Neural progenitor cell (in vitro differentiated cells): ENCODE measurements at places on chromosomes 1 and 21.

- DNase-seq: no peak
These were observed 90.9 kb upstream of the PGD start for GRCh38 chr1:10308001-10308400.

- DNase-seq: peak; percentile 56
These were observed 30.5 kb downstream of the BATF3 start for GRCh38 chr1:212669102-212669501.

DNA sequence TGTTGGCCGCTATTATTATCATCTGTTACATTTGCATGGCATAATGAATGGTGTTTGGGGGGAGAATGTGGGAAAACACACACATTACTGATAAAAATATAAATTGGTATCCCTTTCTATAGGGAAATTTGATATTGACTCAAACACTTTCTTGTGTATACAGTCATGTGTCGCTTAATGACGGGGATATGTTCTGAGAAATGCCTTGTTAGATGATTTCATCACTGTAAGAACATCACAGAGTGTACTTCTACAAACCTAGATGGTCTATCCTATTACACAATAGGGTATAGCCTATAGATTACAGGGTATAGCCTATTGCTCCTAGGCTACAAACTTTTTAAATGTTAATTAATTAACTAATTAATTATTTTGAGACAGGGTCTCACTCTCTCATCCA, 67.2 kb upstream of the B3GALNT2 start:
- no peak for DNase-seq

- DNase-seq: peak; percentile 88
These were observed 683 bp upstream of the EFNA4 start for GRCh38 chr1:155062702-155063411.

DNA sequence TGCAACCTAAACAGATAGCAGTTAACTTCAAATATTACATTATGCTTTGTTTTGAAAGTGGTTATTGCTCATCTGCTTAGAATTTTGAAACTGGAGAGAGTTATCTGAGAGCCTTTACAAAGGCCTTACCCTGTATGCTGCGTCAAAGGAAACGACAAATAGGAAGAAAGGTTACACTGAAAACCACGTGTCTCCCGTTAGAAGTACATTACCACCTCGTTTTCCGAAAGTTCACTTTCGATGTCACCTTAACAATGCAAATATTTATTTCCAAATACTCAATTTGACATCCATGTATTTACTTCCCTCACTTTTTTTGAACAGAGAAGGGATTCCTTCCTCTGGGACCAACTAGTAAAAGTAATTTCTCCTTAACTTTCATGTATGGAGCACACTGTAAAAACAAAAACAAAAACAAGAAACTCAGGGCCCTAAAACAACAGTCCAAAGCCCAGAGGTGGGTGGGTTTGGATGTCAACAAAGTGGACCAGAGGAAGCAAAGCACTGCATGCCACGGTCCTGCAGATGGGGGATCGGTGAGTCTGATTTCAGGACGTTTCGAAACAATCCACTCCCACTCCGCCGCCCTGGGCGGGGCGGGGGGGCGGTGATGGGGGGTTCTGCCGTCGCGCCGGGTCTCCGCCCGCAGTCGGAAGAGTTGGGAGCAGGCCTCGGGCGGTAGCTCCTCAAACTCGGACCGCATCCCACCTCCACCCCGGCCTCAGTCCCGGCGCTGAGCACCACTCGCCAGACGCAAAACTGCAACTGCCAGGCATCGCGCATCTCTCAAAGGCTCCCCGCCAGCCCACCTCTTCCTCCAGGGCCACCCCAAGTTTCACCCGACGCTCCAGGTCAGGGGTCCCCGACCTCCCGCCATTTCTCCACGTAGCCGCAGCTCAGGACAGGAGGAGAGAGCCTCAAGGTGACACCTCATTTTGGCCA, 841 bp downstream of the ADSS2 start:
- peak; percentile 57 for DNase-seq

- no peak for DNase-seq
These were observed 207.5 kb downstream of the PCP4 start for GRCh38 chr21:40074710-40075109.

- DNase-seq: peak; percentile 56
These were observed 1.0 kb upstream of the S100A2 start for GRCh38 chr1:153566414-153567371.

DNA sequence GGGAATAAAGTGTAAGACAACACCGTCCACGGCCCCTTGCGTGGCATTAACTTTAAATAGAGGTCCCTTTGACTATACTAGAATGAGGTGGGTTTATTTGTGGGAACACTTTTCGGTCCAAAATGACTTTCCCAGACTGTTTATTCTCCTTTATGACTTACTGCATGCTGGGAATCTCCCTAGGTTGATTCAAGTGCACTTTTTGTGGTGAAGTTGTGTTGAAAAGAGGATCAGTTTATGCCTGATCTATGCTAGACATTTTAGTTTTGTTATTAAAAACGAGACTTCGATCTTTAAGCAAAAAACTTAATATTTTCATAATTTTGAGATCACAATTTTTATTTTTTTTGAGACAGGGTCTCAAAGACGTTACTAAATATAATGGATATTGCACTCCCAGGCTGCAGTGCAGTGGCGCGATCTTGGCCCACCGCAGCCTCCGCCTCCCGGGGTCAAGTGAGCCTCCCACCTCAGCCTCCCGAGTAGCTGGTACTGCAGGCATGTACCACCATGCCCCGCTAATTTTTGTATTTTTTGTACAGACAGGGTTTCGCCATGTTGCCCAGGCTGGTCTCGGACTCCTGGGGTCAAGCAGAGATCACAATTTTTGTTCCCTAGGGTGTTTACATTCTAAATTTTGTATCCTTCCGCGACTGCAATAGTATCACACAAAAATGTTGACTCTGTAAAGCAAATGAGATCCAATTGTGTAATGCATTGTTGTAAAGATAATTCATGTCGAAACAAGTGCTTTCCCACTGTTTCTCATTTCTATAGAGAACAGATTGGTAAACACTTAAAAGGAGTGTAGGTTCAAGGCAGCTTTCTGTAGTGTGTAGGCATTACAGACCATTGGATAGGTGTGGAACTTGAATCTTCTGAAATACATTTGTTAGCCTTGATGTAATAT, 1.6 kb downstream of the CDC42 start:
- no peak for DNase-seq

GRCh38 chr1:69263921-69264391, 303.8 kb upstream of the LRRC7 start:
- no peak for DNase-seq

DNA sequence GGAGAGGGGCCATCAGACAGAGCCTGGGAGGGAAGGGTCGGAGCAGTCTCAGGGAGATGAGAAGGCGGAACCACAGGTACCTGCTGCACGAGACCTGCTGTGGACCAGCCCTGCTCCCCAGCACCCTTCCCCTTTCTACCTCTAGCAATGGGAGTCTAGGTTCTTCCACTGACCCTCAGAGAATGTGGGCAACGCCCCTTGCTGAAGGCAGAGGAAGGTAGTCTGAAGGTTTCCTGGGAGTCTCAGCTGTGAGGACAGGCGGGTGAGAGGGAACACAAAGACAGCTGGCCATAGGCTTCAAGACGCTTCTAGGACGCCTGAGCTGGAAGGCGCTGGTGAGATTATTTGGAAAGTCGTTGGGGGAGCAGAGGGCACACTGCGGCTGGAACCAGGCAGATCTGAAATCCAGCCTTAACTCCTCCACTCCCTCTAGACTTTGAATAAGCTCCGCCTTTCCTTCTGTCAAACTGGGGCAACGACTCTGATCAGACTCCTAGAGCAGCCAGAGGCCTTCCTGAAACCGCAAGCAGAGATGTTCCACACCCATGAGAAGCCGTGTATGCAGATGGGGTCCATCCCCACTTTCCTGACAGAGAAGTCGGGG, 18.1 kb downstream of the SLC45A3 start:
- DNase-seq: no peak

DNA sequence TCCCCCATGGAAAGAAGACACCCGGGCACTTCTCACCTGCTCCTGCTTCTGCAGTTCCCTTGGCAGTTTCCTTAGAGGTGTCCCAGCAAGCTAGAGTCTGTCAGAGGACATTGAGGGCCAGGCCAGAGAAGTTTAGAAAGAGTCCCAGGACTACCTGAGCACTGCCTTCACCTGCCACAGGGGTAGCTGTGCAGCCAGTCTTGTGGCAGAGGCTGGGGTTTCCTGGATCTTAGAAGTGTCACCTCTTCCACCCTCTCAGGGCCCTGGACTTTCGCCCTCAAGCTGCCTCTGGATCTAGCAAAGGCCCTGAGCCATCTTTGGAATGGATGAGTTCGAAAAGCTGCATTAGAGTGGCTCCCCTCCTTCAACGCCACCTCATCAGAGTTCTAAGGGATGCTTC, 34.9 kb upstream of the BTG2 start:
- DNase-seq: no peak

DNA sequence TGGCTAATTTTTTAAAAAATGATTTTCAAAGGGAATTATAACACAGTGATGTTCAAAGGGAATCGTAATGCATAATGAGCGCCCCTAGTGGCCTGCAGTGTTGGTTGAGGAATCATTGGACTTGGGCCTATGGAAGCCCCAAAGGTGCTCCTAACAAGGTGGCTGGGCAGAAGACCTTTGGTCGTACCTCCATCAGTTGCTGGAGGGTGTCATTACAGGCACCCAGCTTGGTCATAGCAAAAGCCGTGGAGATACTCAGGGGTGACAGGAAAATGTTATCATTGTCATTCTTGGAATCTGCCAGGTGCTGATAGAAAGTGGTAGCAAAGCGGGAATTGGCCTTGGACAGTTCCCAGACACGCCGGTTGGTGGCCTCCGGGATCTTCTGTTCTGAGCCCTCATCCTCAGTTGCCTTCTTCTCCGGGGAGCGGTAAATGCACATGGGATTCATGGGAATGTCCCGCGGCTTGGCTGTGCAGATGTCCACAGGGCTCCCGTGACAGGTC, 2.7 kb downstream of the SERPINC1 start:
- DNase-seq: peak; percentile 34

DNA sequence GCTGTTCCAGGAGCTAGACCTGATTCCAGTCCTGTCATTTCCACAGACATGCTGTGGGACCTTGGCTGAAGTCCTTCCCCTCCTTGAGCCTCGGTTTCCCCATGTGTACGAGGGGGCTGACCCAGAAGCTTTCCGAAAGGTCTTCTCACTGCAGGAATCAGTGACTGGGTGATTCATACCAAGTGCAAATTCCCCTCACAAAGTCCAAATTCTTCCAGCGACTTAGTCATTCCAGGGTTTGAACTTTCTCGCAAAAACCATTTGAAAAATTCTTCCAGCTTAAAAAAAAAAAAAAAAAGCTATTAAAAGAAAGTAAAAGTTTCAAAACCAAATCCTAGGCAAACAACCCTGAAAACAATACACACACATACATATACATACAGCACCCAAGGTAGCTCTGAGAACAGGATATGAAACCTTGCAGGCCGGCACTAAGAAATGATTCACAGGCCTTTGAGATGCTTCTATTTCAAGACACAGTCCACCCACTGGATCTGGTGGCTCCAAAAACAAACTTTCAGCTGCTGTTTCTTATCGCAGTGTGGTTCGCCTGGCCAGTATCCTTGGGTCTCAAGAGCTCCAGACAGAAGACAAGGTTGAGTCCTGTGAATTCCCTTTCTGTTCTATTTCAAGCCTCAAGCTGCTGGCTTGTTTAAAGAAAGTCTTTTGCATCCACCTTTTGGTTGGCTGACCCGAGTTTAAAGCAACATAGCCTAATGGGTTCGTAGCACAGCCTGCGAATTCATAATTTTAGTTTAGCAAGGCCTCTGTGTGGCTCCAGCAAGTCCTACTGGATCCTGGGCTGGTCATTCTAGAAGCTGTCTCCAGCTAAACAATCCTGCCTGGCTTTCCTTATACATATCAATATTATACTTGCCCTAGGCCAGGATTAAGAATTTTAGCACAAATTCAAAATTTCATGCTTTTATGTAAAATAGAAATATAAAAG, 18.0 kb upstream of the ID3 start:
- DNase-seq: no peak

DNA sequence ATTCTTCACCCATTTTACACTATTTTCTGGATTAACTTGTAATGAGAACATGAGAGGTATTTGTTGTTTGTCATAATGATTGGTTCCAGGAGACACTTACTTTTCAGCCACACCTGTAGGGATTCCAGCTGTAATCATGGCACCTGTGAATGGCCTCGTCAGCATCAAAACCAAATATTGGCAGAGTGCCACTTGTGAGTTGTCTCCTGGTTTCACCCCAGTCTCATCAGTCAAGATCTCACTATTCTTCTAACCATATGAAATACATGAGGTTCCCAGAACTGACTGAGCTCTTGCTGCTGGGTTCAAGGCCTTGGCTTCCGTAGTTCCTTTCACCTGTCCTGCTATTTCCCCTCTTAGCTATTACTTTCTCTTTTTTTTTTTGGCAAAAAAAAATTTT, 246.6 kb upstream of the ADGRL2 start:
- DNase-seq: no peak

DNA sequence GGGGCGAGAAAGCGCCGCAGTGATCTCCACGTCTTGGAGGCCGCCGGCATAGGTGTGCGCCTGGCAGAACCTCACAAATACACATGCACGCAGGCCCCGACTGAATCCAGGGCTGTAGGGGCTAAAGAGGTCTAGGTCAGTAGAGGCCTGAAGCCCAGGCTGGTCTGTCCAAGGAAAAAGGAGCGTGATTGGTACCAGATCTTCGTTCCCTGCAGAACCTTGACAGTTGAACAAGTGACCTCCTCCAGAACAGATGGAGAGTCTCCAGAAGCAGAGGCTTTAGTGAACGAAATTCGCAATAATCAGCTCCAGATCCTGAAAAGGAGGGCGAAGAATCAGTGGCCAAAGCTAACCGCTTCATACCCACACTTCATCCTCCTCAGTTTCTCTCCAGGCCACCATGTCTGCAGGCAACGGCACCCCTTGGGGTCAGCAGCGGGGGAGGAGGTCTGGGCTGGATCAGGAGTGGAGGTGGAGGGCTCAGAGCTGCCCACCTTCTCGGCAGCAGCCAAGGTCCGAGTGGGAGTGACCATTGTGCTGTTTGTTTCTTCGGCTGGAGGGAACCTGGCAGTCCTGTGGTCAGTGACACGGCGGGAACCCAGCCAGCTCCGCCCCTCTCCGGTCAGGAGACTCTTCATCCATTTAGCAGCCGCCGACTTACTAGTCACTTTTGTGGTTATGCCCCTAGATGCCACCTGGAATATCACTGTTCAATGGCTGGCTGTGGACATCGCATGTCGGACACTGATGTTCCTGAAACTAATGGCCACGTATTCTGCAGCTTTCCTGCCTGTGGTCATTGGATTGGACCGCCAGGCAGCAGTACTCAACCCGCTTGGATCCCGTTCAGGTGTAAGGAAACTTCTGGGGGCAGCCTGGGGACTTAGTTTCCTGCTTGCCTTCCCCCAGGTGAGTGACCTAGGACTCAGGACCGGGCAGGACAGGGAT, 749 bp upstream of the PEX11B start:
- DNase-seq: peak; percentile 62

- DNase-seq: no peak
These were observed 13.5 kb downstream of the KCNK1 start for GRCh38 chr1:233627376-233627775.

DNA sequence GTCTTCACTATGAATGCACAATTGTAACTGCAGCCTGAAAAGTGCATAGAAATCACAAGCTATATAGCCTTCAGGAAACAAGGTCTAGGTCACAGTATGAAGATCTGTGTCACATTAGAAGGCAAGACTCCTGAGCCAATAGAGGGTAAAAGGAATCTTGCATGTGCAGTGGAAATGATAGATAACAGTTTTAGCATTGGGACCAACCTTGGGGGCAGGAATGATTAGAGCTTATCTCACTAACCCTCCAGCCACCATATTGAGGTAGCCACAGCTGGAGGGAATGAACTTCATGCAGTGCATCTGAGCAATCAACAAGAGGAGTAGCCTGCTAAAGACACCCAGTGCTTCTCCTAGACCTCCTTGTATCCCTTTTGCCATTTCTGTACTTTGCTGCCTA, 390.1 kb downstream of the LTN1 start:
- DNase-seq: no peak
